ENCODE measurements at places on chromosomes 1 and 21.

- DNase-seq: no peak
Measured at GRCh38 chr1:182841368-182841988, 2.3 kb downstream of the DHX9 start.

DNA sequence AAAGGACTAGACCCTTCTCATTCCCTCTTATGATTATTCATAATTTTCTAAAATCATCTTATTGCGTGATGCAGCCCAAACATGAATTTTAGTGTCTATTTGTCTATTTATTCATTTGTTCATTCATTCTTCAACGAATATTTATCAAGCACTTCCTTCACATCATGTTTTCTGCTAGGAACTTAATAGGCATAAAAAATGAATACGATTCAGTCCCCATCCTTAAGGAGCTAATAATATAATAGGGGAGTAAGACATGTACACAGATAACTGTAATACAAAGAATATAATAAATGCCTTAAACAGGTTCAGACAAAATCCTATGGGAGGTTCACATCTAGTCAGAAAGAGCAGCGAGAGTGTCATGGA is 20.2 kb downstream of the BCL9 start:
- no peak for DNase-seq

DNA sequence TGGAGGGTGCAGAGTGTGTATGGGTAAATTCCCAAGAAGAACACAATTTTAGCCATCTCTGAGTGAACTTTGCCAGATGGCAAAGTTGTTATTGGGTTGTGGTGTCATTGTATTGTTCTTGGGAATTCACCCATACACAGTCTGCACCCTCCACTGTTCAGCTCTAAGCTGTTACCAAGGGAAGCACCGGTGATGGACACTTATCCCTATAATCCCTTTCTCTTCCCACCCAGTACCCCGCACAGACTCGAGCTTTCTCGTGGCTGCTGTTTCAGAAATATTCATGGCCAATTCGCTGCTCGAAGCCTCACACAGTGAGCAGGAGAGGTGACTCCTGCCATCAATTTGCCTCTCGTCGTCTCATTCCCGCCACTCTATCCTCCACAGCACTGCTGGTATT is 95.7 kb upstream of the PALMD start:
- DNase-seq: no peak

GRCh38 chr1:115237507-115237906 is 100.5 kb downstream of the NGF start:
- DNase-seq: no peak

- DNase-seq: no peak
Measured at GRCh38 chr1:2504225-2504948, 22.0 kb downstream of the PANK4 start.

DNA sequence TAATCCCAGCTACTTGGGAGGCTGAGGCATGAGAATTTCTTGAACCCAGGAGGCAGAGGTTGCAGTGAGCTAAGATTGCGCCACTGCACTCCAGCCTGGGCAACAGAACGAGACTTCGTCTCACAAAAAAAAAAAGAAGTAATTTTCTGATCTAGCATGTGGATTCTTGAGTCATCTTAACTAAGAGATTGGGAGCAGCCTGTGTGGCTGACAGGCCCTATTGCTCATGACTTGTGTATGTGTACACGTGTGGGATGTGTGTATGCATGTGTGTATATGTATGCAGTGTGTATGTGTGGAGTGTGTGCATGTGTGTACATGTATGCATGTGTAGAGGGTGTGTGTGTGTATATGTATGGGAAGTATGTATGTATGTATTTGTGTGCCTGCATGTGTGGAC is 29.5 kb downstream of the DOP1B start:
- peak; percentile 51 for DNase-seq

DNA sequence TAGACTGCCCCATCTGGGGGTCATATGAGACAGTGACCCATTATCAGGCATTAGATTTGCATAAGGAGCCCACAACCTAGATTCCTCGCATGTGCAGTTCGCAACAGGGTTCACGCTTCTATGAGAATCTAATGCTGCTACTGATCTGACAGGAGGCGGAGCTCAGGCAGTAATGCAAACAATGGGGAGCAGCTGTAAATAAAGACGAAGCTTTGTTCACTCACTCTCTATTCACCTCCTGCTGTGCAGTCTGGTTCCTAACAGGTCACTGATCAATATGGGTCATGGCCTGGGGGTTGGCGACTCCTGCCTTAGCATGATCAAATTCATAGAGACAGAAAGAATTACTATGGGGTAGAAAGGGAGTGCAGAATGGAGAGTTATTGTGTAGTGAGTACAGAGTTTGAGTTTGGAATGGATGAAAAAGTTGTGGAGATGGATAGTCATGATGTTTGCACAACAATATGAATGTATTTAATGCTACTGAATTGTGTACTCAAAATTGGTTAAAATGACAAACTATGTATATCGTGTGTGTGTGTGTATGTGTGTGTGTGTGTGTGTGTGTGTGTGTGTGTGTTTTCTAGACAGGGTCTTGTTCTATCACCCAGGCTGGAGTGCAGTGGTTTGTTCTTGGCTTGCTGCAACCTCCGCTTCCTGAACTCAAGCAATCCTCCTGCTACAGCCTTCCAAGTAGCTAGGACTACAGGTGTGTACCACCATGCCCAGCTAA is 42.2 kb downstream of the BTF3L4 start:
- no peak for DNase-seq
